AG09309 (cell line): ENCODE measurements at places on chromosomes 4 and X.

- DNase-seq, result no peak
Measured at GRCh38 chr4:155572106-155572703, 94.4 kb upstream of the GUCY1A1 start.

GRCh38 chrX:46263494-46263893, 281.7 kb downstream of the ZNF674 start:
- DNase-seq, result no peak

- no peak for DNase-seq
Measured at GRCh38 chrX:101357166-101357795, 8.7 kb upstream of the TIMM8A start.

GRCh38 chr4:183658362-183659028, 490 bp downstream of the RWDD4 start:
- DNase-seq, result no peak

GRCh38 chr4:142696334-142697122, 149.6 kb downstream of the INPP4B start:
- DNase-seq, result no peak

DNA sequence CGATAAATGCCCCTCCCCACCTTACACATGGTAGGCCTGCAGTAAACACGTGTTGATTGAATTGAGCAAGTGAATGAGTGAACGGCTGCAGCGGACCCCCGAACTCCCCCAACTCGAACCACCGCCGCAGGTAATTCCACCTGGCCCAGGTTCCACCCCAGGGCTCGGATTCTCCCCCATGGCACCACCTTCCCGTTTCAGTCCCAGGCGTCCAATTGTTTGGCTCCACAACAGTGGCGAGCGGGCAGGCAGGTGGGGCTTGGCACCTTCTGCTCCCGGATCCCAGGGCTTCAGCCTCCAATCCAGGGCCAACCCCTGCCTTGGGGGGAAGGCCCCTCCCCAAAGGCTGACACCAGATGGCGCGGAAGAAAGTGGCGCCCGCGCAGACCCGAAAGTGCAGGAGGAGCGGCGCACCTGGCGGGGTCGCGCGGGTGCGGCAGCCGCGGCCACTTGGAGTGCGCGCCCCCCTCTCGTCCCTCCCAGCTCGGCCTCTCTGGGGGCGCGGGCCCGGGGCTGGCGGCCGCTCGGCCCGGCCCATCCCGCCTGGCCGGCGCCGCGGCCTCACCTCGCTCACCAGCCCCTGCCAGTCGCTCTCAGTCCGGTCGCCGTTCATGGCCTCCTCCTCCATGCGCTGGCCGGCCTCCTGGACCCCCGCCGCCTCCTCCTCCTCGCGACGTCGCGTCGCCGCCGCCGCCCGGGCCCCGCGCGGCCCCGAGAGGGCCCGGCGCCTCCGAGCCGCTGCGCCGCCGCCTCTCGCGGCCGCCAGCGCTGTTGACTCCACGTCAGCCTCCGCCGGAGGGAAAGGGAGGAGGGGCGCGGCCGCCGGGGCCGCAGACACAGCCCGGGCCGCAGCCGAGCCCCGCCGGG, at the start of gene CCDC149:
CCDC149 (minus strand) TSS at position 791 of the 867 bp plus-strand sequence; CDS start at position 613, 178 bp downstream.
- no peak for DNase-seq

GRCh38 chrX:113274791-113275190, 434.2 kb upstream of the AMOT start:
- no peak for DNase-seq
